ENCODE measurements at places on chromosomes 3 and 15.

- DNase-seq = no peak
Measured at GRCh38 chr3:18618723-18619122, 193.6 kb upstream of the SATB1 start.

GRCh38 chr15:58598829-58599210 lies 150.7 kb downstream of the ADAM10 start:
- DNase-seq = no peak

DNA sequence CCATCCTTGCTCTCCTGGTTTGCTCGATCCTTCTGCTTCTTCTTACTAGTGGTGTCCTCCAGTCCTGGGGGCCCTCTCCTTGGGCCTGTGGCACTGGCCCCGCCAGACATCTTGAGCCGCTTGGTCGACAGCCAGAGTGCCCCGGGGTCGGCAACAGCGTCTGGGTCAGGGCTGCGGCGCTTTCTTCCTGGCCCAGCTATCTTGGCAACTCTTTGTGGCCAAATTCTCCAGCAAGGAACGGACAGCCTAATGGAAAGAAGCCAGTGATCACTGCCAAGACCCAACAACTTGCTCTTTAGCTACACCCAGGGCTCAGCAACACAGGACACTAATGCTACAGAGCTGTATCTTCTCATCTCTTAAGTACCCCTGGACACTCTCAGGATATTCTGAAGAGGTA lies 1.6 kb downstream of the USP19 start:
- DNase-seq = no peak

DNA sequence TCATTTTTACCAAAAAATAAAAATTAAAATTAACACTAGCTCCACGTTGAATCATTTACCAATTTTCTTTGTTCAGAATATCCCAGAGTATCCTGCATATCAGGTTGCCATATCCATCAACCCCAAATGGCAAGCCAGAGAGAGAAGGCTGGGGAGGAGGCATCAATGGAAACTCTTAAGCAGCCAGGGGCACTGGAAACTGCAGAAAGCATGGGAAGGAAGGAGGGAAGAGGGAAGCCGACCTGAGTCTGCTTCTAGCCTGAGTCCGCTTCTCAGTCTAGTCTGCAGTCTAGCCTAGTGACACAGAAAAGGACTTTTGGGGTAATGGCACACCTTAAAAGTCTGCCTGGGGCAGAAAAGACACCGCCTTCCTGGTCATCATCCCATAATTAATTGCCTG lies 1.6 kb upstream of the MTHFS start:
- DNase-seq = no peak

GRCh38 chr3:169722724-169723123 lies 42.1 kb downstream of the TERC start:
- DNase-seq = no peak

DNA sequence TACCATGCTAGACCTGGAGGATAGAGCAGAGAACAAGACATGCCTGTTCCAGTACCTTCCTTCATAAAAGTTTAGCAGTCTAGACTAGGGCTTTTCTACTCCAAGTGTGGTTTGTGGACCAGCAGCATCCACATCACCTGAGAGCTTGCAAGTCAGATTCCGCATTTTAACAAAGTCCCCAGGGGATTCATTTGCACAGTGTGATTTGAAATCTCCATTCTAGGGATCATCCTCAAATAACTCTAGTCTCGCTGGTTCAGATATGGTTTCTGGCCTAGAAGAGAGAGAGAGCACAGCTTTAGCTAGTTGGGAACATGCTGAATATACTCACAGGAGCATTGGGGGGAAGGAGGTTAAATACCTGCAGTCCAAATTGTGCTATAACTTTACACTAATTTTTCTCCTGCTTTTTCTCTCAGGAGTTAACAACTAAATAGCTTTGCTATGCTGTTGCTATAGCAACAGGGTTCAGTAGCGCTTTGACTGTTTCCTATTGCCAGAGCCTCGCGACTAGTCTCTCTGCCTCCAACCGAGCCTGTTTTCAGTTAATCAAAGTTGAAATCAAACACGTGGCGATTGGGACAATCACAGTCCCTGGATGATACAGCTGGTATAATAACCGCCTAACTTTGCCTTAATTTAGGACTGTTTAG lies 64.0 kb upstream of the RASGRF1 start:
- no peak for DNase-seq

All from dorsolateral prefrontal cortex (tissue), 122 donors.